ENCODE measurements at places on chromosomes 2 and 18. TPM values are rescaled to one million over a fixed set of nuclear protein-coding genes. Genes with fewer than 3 reads are reported as not detected.

- DNase-seq = no peak
These were observed 58.7 kb downstream of the IL1RL2 start for GRCh38 chr2:102245266-102246151.

DNA sequence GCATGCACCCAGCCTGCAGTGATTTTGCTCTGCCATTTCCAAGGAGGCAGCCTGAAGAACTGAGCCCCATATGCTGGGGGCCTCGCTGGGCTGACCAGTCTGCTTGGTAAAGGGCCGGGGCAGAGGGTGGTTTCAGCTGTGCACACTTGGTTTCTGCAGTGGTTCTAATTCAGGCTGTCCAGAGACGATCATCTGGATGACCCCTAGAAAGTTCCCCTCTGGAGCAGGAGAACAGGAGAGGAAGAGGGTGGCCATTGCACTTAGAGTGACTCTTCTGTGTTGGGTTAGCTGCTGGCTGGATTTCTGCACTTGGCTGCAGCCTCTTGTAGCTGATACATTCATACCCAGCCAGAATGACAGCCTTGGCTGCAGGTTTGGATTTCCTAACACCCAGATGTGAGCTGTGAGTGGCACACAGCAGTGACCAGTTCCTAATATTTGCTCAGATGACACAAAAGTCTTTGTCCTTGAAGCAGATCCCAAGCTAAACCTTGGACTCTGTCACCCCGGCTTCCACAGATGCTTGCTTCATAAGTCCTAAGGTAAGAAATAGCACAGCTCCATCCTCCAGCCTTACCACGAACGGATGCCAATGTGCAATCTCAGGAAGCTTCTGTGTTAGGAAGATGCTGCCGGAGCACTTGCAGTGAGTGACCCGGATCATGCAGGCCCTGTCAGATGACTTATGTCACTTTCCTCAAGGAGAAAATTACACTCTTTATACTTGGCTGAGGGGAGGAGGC is 105.6 kb downstream of the HNRNPLL start:
- DNase-seq = no peak

DNA sequence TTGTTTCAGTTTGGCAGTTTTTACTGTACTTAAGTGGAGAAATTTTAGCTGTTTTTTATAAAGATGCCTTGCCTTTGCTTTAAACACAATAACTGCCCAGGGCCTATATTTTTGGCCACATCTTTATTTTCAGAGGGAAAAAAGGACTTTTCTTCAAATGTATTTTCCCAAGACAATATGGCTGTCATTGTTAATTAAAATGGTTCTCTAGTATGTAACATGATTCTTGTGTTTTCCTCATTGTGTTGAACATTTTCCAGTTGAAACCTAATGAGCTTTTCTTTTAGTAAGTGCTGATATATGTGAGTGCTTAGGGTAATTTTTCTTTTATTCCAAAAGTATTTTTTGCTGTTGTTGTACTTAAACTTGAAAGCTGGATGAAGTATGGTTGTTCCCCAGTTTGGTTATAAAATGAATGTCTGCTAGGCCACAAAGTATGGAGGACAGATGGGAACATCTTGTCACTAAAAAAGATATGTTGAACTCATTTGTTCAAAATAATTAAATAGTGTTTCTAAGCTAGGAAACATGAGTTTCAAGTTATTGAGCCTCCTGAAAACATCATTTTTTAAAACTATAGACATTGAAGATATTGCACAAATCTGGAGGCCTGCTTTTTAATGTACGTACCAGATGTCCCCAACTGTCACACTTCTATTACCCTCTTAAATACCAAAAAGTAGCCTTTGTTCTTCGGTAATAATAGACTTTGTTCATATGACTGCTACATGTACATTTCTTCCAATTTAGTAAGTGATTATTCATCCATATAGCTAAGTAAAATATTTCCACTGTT is 147.5 kb upstream of the DAPL1 start:
- DNase-seq = no peak

GRCh38 chr18:75783566-75784281 is 356.2 kb upstream of the SMIM21 start:
- no peak for DNase-seq

RFX8 gene
- total RNA-seq = 1.9 TPM
